ENCODE measurements at places on chromosomes 2 and 18.
A peak's percentile ranks its signal among the peaks of the same experiment; 100 is the strongest.

- no peak for DNase-seq
Observed at GRCh38 chr2:77866661-77867060, 344.5 kb upstream of the LRRTM4 start.

- DNase-seq: no peak
Observed at GRCh38 chr18:71105078-71105819, 816.4 kb downstream of the SOCS6 start.

GRCh38 chr2:81007104-81007503 is 702.6 kb upstream of the LRRTM1 start:
- DNase-seq: peak; percentile 66

GRCh38 chr18:58781627-58782194 is 83.0 kb upstream of the ZNF532 start:
- peak; percentile 93 for DNase-seq

DNA sequence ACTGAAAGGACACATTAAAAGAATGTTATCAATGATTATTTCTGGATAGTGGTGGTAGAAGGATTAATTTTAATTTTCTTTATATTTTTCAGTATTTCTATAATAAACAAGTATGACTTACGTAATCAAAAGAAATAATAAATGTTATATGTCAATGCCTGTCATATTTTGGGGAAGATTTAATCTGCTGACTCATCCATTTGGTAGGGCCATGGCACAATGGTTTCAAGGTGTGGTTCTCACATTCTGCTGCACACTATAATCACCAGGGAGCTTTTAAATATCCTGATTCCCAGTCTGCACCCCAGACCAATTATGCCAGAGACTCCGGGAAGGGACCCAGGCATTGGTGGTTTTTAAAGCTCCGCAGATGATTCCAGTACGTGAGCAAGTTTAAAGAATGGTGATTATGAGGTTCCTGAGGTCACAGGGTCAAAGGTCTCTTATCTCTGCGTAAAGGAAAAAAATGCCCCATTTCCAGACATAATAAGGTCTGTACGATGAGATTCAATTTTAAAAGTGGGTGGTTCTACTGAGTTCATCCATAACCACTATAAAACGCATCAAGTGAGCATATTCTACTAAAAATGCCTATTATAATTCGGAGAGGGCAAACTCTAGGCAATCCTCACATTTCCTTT is 27.2 kb downstream of the WIPF1 start:
- no peak for DNase-seq

DNA sequence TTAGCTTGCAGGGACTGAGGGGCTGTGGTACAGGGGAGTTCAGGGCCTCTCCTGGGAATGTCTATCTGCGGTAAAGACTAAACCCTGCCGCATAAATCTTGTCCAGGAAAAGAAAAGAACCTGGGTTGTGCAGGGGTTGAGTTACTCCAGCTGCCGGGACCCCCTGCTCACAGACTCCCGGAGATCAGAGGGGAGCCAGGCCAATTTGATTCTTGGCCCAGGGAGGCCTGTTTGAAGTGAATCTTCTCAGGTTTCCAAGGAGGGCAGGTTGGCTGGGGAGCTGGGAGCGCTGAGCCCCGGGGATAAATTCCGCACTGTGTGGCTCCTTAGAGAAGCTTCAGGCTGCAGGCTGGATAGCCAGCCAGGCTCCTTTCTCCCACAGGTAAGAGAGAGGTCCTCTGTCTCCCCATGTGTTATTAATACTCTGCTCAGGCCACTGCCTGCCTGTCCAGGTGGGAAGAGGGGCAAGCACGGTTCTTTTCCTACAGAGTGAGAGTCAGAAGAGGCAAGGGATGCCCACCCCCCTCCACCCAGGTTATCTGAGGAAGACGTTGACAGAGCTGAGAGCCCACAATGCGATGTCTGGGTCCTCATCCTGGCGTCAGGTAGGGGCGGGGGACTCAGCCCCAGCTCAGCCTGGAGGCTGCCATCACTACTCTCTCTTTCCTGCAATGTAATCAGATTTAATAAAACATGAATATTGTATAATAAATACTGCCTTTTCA is 82.7 kb downstream of the LONRF2 start:
- DNase-seq: no peak

DNA sequence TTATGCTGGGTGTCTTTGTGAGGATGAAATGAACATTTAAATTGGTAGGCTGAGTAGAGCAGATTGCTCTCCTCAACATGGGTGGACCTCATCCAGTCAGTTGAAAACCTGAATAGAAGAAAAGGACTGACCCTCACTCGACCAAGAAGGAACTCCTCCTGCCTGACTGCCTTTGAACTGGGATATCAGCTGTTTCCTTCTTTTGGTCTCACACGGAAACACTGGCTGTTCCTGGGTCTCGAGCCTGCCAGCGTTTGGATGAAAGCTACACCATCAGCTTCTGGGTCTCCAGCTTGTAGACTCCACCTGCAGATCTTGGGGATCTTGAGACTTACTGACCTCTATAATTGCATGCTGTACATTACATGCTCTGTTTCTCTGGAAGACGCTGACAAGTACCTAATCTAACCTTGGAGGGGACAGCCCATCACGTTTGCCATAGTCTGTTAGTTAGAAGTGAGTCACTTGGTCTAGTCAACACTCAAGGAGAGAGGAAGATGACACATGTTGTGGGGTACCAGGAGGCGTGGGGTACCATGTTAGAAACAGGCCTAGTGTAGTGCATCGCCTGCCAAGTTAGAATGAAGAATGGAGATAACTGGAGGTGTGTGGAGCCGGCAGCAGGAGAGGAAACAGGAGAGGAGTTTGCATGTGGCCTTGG is 267.0 kb downstream of the MREG start:
- no peak for DNase-seq

GRCh38 chr2:24515335-24515734 is 24.3 kb downstream of the NCOA1 start:
- DNase-seq: no peak

- DNase-seq: no peak
Observed at GRCh38 chr2:147703171-147703570, 141.7 kb upstream of the ACVR2A start.

- peak; percentile 97 for DNase-seq
Observed at GRCh38 chr2:43637030-43637803, at the start of gene PLEKHH2. PLEKHH2 (plus strand) TSS chr2:43637260; CDS start chr2:43644674, 7,414 bp downstream.

DNA sequence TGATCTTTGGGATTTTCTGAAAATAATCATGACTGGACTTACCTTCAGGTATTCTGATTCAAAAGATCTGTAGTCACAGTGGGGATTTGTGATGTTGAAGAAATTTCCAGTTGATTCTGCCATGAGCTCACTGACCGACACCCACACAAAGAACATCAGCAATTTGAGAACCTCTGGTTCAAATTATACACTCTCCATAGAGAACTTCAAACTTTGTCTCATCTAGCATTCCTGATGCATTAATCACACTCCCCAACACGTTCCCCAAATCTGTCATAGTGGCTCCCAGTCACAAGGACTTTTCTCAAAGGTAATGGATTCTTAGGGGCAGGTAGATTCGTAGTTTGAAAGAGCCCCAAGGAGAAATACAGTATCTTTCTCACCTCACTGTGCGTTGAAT is 584.3 kb downstream of the FBXO15 start:
- no peak for DNase-seq

DNA sequence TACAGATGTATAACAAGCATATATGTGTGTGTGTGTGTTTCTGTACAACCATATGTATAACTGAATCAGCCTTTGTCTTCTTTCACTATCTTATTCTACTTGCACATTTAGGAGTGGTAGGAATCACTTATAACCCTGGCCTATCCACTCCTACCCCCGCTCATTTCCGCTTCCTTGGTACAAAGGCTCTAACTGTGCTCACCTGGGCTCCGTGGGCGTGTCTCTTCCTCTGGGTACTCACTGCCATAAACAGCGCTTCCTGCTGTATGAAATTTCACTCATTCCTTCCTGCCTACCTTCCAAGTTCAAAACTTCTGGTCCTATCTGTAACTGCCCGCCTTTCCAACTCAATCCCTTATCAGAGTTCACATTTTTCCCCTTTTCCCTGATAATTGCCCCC is 815.5 kb downstream of the EPHA4 start:
- no peak for DNase-seq

- DNase-seq: no peak
Observed at GRCh38 chr2:64768491-64769005, 114.8 kb upstream of the SERTAD2 start.

DNA sequence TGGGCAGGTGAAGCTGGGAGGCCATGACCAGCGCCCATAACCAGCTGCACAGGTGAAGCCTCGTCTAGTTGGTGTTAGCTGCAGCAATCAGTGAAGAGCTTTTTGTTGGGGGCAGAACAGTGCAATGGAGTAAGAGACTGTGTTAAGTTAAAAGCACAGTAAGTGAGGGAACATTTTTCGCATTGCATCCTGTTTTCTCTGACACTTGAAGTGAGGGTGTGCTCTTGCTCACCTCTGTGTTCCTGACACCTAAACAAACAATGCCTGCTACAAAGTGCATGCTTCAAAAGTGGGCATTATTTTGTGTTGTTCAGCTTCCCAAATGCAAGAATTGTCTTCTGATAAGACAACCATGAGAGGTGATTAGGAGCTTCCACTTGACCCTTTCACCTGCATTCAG is 324.0 kb upstream of the ACVR2A start:
- DNase-seq: peak; percentile 26

- DNase-seq: no peak
Observed at GRCh38 chr2:200159357-200159707, 147.2 kb upstream of the SPATS2L start.

DNA sequence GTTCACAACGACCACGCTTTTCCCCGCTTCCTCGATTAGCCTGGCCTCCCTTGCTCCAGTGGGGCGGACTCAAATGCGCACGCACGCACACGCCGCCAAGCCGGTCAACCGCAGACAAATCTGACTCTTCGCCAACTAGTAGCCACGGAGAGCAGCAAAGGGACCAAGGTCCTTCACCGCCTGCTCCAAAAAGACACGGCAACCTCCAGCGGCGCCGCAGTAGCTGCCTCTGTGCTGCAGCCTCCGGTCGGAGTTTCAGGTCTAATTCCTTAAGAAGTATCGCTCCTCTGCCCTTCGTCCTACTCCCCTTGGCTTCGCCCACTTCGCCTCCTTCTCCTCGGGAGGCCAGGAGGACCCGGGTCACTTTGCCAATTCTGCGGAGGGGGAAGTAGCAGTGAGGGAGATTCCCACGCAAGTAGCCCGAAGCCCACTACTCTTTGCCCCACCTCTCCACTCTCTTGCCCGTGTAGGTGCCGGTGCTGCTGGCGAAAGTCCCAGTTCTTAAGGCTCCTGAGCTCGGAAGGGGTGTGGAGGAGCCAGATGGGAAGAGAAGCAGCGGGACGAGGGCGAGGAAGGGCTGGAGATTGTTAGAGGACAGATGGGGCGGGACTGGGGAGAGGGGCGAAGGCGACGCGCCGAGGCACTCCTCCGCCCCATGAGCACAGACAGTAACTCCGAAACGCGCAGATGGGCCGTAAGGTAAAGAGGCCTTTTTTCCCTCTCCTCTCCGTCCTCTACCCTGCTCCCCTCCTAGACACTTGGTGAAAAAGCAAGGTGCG is 615 bp downstream of the AKAIN1 start:
- peak; percentile 89 for DNase-seq

- no peak for DNase-seq
Observed at GRCh38 chr2:226956659-226957058, 120.8 kb downstream of the RHBDD1 start.

DNA sequence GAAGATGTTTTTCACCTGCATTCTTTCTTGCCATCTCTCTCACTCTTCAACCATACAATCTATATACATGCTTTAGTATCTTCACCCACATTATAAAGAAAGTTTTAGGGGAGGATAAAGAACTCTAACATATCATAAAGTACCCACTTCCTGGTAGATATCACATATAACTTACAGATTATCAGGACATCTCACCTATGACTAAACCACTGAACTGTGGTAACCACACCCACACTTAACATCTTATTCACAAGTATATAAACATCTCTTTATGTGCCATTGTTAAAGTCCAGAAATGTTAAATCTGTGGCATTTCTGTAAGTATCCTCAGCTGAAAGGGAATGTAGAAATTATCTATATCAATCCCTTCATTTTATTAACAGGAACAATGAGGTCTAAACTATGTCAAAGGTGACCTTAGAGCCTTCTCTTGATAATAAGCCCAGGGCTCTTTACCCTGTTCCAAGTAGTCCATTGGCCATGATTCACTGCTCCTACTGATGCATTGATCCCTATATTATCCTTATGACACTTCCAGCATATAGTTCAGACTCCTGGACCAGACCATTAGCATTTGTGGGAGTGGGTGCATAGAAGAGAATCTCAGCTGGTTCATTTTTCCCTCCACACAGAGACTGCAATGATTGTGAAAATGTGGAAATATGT is 182.4 kb downstream of the SUCLG1 start:
- DNase-seq: no peak

- DNase-seq: peak; percentile 42
Observed at GRCh38 chr2:29475499-29475898, 360.3 kb downstream of the CLIP4 start.

GRCh38 chr2:210553373-210553772 is 3.0 kb upstream of the CPS1 start:
- DNase-seq: no peak

GRCh38 chr2:231717281-231718171 is 9.2 kb downstream of the PTMA start:
- DNase-seq: peak; percentile 45

DNA sequence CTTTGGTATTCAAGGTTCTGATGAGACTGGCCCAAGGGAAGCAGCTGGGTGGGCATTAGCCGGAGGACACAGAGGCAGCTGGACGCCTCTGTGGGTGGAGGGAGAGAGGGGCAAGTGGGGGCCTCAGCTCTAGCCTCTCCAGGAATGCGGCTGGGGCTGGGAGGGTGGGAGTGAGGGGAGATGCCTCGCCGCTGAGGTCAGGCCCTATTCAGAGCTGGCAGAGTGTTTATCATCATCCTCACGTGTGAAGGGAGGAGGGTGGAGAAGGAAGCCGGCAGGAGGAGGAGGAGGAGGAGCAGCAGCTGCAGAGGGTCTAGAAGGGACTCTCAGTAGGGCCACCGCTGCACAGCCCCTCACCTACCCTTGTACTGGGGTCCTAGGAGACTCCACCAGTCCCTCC is 43.1 kb downstream of the TNS1 start:
- no peak for DNase-seq

DNA sequence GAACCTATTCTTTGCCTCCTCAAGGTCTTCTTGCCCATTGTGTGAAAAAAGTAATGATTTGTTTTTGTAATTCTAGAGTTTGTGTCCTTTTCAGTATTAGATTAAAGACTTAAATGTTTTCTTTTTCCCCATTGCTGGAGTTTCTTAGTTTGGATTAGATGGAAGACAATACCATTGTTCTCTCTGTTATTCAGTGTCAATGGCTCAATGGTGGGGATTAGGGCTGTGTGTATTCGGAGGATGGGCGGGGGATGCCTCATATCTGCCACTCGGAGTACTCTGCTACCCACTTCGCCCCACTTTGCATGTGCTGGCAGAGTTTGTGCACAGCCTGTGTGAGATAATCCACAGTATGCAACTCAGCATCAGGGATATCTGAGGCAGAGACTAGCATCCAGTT is 90.1 kb downstream of the KLHL29 start:
- DNase-seq: no peak

All from DMS53 (cell line).